Type B pancreatic cell (in vitro differentiated cells): ENCODE measurements at places on chromosomes 7 and 10.
A peak's percentile ranks its signal among the peaks of the same experiment; 100 is the strongest.

DNA sequence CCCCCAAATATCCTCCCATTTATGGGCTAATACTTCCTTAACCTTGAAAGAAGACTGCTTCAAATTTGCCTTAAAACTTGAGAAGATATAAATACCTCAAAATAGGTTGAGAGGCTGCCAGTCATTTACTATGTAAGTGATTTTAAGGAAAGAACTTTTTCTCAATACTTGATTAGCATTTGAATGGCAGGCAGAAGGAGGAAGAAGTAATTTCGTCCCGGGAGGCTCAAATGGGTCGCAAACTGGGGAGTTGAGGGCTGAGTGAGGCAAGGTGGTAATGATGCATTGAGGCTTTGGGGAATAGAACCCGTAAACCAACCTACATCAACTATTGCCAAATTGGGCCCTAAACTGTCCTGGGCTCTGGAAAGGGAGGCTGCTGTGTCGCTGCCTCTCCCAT is 11.1 kb downstream of the CAMK1D start:
- no peak for DNase-seq

DNA sequence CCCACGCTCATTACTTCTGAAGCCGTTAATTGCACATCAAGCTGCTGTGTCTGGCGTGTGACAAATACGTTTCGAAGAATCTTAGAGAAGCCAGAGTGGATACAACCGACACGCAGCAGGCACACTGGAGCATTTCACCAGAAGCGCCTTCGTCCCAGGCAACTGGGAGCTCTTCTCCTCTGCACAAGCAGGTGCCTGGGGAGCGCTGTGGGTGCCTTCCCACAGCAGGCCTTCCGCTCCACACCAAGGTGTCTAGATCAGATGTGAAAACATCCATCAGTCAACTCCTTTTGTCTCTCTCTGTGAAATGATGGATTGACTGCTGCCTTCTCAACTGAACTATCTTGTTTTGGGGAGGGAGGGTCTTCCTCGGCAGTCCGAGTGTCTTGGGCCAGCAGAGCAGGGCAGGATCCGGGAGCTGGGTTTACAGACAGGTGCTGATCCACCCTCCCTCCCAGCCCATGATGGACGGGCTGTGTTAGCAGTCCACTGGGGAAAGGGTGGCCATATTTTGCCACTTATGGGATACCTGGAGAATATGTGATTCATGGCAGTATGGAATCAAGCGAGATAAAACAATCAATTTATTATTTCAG is 326.3 kb downstream of the TCERG1L start:
- DNase-seq: no peak

GRCh38 chr7:4830176-4830575 is 31.7 kb downstream of the PAPOLB start:
- peak; percentile 81 for DNase-seq

DNA sequence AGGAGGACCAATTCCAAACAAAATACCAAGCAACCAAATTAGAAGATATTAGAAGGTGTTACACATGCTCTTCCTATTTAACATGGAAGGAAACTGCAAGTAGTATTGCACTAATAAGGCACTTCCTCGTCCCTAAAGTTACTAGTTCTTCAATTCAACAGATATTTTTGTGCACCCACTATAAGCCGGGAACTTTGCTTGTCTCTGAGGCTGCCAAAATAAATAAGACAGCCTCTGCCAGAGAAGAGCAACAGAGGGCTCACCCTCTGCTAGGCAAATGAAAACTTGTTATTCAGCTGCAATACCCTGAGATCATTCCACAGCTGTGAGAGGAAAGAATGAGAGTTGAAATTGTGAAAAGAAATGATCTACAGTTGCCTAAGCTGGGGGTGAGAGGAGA is 37.4 kb upstream of the GSAP start:
- DNase-seq: no peak

DNA sequence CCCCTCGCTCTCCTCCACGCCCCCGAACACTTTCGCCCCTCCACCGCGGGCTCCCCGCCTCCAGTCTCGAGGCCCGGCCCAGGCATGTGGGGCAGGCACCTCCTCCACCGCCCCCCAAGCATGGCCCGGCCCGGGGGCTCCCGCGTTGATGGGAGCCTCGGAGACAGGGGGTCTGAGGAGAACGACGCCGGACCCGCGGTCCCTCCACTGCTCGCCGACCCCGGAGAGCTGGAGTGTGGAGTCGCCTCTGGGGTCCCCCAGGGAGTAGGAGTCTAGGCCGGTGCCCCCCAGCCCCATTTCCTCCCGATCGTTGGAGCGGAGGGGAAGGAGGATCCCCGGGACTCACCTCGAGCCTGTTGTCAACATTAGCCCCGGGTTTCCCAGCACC is 206 bp downstream of the UPF2 start:
- DNase-seq: peak; percentile 76

DNA sequence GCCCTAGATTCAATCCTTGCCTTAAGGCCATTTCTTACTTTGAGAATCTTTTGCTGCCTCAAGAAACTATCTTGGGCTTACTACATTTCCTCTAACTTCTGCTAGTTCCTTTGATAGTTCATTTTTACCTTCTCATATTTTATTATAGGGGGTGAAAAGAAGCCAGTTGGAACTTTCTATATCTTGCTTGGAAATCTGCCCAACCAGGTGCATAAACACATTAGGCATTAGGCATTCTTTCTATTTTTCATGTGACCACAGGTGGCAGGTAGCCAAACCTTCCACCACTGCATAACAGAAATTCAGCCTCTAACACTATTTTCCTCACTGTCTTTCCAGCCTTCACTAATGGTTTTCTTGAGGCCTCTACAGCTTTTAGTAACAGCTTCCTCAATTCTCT is 300.0 kb upstream of the SP8 start:
- no peak for DNase-seq

DNA sequence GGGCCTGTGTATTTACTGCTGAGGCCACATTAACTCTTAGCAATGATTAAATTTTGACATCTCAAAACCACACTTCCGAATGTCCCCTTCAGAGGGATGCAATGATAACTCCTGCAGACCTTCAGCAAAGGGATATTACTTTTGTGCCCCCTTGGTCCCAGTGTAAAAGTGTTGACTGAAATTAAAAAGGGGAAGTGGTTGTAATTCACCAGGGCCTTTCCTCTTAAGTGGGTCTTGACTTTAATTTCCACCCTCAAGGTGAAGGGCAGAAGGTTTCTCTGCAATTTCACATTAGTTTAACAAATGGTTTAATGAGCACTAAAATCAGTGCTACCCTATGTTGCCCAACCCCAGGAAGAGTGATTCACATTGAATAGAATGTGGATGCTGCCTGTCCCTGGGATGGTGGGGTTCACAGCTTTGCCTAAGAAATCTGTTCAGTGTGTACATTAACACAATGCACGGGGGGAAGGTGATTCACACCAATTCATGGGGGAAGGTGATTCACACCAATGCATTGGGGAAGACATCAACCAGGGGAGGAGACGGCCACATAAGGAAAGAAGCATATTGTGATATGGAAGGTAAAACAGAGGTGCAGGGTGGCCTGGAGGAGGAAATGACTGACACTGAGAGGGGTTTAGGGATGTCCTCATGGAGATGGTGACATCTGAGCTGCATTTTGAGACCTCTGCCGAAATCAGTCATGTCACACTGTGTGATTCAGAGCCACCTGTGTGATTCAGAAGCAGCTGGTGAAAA is 19.4 kb upstream of the TNS3 start:
- no peak for DNase-seq

- DNase-seq: no peak
These were observed 14.1 kb upstream of the TMEM72 start for GRCh38 chr10:44897049-44897448.

DNA sequence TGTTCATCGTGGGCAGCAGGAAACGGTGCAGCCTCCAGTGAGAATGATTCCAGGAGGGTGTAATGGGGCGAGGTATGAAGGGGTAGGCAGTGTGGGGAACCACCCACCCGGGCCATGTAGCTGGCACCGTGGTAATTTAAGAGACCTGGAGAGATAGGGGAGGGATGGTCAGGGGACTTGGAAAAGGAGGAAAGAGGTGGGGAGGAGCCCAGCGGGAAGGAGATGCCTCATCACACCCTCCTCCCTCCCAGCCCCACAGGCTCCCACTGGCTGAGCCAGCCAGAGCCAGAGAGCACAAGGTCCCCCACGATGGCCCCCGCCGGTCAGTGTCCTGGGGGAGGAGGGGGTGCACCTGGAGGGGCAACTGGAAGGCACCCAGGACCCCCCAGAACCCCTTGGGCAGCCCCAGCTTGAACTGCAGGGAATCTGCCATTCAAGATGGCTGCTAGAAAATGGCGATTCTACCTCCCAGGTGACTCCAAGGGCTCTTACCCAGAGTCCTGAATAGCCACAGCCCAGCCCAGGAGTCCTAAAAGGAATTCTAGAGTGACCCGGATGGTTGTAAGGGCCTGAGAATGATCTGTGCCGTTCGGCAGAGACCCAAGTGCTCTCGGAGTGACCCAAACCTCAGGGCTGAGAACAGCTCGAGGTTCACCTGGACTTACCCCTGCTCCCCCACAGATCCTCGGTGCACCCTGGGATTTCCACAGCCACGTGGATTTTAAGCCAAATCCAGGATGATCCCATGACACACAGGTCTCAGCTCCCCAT is 28.8 kb downstream of the CALML3 start:
- no peak for DNase-seq

DNA sequence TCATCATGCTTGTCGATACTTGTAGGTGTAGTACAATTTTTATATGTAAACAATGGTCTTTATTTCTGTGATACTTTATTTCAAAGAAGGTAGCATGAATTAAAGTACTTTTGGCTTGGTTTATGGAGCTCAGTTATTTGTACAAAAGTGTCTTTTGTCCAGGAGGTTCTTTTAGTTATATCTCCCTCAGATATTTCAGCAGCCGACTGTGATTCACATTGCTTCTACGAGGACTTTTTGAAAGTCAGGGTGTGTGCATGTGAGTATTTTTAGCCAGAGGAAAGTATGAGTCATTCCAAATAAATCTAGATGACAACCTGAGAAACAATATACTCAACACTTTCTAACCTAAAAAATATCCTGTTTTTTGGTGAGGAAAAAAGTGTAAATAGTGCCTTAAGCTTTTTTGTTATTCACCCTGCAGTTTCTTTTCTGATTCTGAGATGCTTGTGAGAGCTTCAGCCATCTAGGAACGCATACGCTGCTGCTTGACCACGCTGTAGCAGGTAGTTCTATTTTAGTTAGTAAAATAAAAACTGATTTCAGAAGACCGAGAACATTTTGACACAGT is 595 bp upstream of the SUN1 start:
- DNase-seq: no peak

GRCh38 chr10:20920061-20920460 is 22.9 kb upstream of the NEBL start:
- DNase-seq: no peak

DNA sequence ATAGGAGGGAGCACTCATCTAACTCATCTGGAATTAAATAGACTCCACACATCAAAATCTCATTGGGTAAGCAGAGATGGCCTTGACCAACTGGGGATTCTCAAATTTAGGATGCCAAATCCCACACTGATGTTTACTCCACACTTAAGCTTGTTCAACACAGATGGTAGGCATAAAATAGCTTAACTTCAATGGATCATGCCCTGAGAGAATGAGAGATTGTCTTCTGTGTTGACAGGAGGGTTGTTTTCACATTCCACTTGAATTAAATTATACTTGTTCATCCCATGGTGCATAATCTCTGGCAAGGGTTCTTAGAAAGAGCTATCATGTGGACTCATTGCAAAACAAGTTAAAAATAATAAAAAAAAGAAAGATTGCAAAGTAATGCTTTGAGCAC is 391.4 kb downstream of the PLXDC2 start:
- no peak for DNase-seq

- DNase-seq: no peak
These were observed 5.4 kb downstream of the COL13A1 start for GRCh38 chr10:69807122-69807521.

DNA sequence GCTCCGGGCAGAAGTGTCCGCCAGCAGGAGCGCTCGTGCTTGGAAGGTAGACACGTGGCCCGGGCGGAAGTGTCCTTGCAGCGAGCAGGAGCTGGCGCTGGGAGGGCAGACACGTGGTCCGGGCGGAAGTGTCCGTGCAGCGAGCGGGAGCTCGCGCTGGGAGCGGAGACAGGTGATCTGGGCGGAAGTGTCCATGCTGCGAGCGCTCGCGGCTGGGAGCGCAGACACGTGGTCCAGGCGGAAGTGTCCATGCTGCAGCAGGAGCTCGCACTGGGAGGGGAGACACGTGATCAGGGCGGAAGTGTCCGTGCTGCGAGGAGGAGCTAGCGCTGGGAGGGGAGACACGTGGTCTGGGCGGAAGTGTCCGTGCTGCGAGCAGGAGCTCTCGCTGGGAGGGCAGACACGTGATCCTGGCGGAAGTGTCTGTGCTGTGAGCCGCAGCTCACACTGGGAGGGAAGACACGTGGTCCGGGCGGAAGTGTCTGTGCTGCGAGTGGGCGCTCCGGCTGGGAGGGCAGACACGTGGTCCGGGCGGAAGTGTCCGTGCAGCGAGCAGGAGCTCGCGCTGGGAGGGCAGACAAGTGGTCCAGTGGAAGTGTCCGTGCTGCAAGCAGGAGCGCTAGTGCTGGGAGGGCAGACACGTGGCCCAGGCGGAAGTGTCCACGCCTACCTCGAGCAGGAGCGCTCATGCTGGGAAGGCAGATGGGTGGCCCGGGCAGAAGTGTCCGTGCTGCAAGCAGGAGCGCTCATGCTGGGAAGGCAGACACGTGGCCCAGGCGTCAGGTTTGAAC is 41.1 kb upstream of the PRKAR1B start:
- no peak for DNase-seq
